ENCODE measurements at places on chromosomes 11 and 22. TPM values are rescaled to one million over a fixed set of nuclear protein-coding genes. Genes with fewer than 3 reads are reported as not detected.

DNA sequence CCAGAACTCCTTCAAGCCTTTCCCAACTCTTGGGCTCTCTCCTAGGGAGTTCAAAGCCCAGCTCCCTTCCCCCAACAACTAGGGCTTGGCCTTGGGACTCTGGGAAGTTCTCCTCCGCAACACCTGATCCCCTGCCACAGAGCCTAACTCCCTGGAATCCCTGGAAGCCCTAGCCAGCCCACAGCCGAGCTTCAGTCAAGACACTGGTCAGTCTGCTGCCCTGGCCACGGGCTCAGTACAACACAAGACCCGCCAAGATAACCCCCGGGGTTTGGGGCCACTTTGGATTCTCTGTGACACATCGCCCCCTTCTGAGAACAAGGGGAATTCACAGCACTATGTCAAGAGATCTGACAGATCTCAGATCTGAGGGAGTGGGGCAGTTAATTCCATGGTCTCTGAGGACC is 58.3 kb downstream of the SLC22A12 start:
- no peak for DNase-seq

- DNase-seq: no peak
These were observed 11.2 kb downstream of the LARGE1 start for GRCh38 chr22:33909075-33909458.

- DNase-seq: no peak
These were observed 70.3 kb downstream of the CCDC81 start for GRCh38 chr11:86444981-86445380.

GRCh38 chr22:28711820-28712777 is 29.5 kb downstream of the CHEK2 start:
- no peak for DNase-seq

- no peak for DNase-seq
These were observed 146.0 kb downstream of the PARVA start for GRCh38 chr11:12523180-12523924.

- no peak for DNase-seq
These were observed 53.2 kb downstream of the TSPAN18 start for GRCh38 chr11:44779736-44780520.

DNA sequence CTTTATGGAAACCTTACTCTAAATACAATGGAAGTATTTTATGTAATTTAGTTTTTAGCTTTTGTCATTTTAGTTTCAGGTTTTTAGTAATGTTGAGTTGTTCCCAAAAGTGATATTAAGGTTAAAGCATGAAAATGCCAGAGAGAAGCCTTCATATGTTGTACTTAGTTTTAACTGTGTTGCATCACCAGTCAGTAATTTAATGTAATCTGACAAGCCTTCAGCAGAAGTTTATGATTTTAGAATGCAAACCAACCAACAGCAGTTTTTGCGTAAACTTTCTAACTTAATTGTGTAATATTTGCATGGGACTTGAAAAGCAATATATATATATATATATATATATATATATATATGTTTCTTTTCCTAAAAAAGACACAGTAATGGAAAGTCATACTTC is 110.6 kb downstream of the MSANTD4 start:
- no peak for DNase-seq

DNA sequence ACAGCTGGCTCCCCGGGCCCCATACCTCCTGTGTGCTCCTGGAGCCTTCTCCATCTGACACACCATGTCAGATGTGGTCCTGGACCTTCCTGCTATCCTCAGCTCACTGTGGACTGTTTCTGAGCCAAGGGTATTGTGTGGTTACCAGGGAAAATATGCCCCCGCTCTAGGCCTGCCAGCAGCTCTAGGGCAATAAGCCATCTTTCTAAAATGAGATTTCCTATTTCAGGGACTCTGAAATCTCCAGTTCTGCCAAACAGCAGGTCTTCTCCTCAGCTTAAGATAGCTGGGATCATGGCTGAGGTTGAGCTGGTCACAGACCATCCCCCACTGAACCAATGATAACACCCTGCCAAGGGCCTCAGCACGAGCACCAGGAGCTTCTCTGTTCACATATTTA is 227.6 kb downstream of the ST3GAL4 start:
- no peak for DNase-seq

DNA sequence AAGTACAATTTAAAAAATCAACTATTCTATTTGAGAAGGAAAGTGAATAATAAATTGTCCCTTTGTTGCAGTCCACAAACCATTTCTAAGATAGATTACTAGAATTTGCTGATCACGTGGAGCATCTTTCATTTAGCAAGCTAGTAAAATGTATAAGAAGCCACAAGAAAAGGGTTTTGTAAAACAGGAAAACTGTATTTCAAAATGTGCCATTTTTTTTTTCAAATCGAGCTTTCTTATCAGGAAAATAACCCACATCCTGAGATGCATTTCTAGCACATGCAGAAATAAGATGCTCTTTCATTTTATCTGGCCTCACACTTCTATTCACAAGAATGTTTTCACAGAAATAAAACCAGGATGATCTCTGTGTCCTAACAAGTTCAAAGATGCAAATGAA is 3.2 kb upstream of the PATE3 start:
- DNase-seq: no peak

- no peak for DNase-seq
These were observed 61.4 kb downstream of the TP53I11 start for GRCh38 chr11:44889266-44889665.

- no peak for DNase-seq
These were observed 92.5 kb downstream of the SIK3 start for GRCh38 chr11:117005758-117006157.

DNA sequence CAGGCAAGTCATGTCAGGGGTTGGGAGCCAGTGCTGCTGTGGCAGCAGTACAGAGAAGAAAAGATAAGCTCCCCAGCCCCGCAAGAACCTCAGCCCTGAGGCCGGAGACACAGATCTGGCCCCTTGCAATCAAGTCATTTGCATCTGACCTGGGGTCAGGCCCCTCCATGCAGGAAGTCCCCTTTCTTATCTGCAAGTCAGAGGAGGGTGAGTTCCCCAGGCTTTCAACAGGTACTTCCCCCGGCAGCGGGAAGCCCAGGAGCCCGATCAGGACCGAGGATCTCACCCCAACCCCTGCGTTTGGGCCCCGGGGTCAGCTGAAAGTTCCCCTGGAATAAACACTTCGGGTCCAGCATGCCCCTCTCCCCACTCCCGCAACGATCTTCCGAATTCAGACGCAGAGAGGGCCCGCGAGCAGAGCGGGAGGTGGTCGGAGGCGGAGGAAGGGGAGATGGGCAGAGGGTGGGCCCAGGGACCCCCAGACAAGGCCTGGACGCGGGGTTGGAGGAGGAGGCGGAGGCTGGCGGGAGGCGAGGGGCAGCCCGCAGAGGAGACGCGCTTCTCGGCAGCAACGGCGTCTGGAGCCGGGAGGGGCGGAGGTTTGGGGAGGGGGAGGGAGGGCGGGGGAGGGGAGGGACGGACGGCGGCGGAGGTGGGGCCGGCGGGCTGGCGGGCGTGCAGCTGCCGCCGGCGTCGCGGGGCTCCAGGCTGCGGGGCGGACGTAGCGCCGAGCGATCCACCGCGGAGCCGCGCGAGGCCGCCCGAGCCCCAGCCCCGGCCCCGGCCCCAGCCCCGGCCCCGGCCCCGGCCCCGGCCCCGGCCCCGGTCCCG is at the start of gene TSPAN18:
TSPAN18 (plus strand) TSS at position 680 of the 831 bp plus-strand sequence. CDS start 179,455 bp downstream, outside the sequence.
- DNase-seq: no peak

DNA sequence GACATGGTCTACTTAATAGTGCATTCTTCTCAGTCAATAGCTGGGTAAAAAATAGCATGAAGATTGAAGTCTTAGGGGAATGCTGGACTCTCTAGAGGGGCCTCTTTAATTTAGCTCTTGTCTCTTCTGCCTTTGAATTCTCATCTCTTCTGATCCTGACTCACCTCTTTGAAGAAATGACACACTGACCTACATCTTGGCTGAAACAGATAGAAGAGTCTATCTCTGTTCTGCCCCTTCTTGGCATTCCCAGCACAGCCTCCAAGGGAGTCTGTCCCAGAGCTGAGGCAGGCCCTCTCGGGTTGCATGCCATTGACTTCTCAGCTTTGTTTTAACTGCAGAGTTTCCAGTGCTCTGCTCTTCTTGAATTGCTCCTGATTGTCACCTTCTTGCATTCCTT is 55.7 kb downstream of the PTPRJ start:
- no peak for DNase-seq

OR5L1 gene
- total RNA-seq: not detected

MMP1 gene
- total RNA-seq: 99.4 TPM

SCN2B gene
- total RNA-seq: 0.69 TPM

RAB36 gene
- total RNA-seq: 22.3 TPM

PATE4 gene
- not detected for total RNA-seq

TLCD5 gene
- total RNA-seq: 9.8 TPM

TNNT3 gene
- total RNA-seq: 1.5 TPM

CRYBB1 gene
- total RNA-seq: 0.37 TPM
